Right atrium auricular region (tissue), 2 donors: ENCODE measurements at places on chromosomes 7 and 10. TPM values are rescaled to one million over a fixed set of nuclear protein-coding genes. Genes with fewer than 3 reads are reported as not detected.

GRCh38 chr7:139294241-139294640 lies 46.9 kb upstream of the FMC1 start:
- H3K4me3 ChIP-seq, result no peak overlapping the region
- peaks cover 44% of the 10 kb centered on the region for H3K36me3 ChIP-seq
- no peak for DNase-seq
- no peaks in the 10 kb centered on the region for H3K4me1 ChIP-seq
- no peak overlapping the region for H3K27ac ChIP-seq

- H3K4me3 ChIP-seq, result no peak overlapping the region
- H3K4me1 ChIP-seq, result no peaks in the 10 kb centered on the region
- H3K27me3 ChIP-seq, result no peaks in the 10 kb centered on the region
- DNase-seq, result no peak
Observed at GRCh38 chr10:112202561-112203241, 19.1 kb upstream of the GPAM start.

DNA sequence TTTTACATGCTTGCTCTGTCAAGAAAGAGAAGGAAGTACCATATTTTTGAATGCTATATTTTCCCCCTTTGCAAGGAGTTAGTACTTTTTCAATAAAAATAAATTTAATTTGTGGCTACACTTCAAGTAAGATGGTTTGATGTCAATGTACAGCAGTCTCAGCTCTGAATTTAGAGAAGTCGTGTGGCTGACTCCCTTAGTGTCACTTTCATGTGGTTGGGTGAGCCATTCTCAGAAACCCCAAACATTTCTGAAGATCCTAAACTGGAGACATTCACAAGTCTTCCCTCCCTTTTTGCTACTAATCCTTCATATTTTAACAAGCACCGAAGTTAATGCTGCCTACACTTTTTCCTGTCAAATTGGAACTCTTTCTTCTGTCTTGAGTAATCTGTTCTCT lies 244.4 kb downstream of the DYNC1I1 start:
- no peaks in the 10 kb centered on the region for H3K36me3 ChIP-seq
- H3K27me3 ChIP-seq, result no peaks in the 10 kb centered on the region
- no peaks in the 10 kb centered on the region for H3K4me1 ChIP-seq
- no peak overlapping the region for H3K27ac ChIP-seq

- H3K4me3 ChIP-seq, result no peak overlapping the region
- H3K36me3 ChIP-seq, result no peaks in the 10 kb centered on the region
- no peak for DNase-seq
- H3K27me3 ChIP-seq, result no peaks in the 10 kb centered on the region
- H3K27ac ChIP-seq, result no peak overlapping the region
- H3K4me1 ChIP-seq, result no peaks in the 10 kb centered on the region
Observed at GRCh38 chr7:88184848-88185304, 35.0 kb downstream of the SRI start.

- H3K36me3 ChIP-seq, result no peaks in the 10 kb centered on the region
- peak; percentile 47 for DNase-seq
- no peak overlapping the region for H3K27ac ChIP-seq
- H3K4me3 ChIP-seq, result no peak overlapping the region
Observed at GRCh38 chr10:46084321-46085165, 38.5 kb upstream of the MSMB start.

DNA sequence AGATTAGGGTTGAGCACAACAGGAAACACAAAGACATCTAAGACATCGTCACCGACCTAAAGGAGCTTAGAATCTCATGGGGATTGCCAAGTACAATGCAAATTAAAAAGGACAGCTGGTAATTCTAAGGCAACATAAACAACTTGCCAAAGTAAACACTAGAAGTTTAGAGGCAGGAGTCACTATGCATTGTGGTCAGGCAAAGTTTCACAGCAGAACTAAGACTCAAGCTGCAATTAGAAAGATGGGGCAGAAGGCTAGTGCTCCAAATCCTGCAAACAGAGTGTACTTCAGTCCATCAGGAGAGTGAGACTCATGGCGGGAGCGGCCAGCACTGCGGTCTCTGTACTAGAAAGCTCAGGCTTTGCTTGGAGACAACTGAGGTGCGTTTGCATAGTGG lies 52.7 kb downstream of the HIPK2 start:
- no peak for DNase-seq
- no peaks in the 10 kb centered on the region for H3K27me3 ChIP-seq
- peaks cover 90% of the 10 kb centered on the region for H3K4me1 ChIP-seq
- H3K36me3 ChIP-seq, result peaks cover 5% of the 10 kb centered on the region

GRCh38 chr7:770741-771166 lies 43.7 kb upstream of the PRKAR1B start:
- DNase-seq, result no peak
- peak overlapping the region; percentile 84 for H3K27ac ChIP-seq
- H3K4me3 ChIP-seq, result no peak overlapping the region
- peaks cover 19% of the 10 kb centered on the region for H3K36me3 ChIP-seq
- no peaks in the 10 kb centered on the region for H3K27me3 ChIP-seq

DNA sequence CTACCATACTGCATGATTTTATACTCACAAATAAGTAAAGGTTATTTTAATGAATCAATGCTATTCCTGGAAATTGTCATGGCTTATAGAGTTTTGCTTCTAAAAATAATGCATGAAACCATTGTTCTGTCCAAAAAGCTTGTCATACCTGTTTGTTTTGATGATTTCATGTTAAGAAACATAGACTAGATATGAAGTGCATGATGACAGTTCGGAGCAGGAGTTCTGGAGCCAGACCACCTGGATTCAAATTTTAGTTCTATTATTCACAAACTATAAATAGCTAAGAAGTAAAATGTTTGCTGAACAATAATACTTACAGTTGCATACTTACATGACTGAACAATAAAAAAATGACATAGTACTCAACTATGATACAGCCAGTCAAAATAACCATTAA lies 107.0 kb upstream of the AKR1E2 start:
- H3K27ac ChIP-seq, result no peak overlapping the region
- DNase-seq, result no peak
- no peaks in the 10 kb centered on the region for H3K4me1 ChIP-seq
- no peaks in the 10 kb centered on the region for H3K36me3 ChIP-seq

- no peak overlapping the region for H3K4me3 ChIP-seq
- H3K27ac ChIP-seq, result no peak overlapping the region
- H3K27me3 ChIP-seq, result no peaks in the 10 kb centered on the region
- no peaks in the 10 kb centered on the region for H3K4me1 ChIP-seq
- DNase-seq, result no peak
- no peaks in the 10 kb centered on the region for H3K36me3 ChIP-seq
Observed at GRCh38 chr7:81036057-81036456, 117.2 kb upstream of the SEMA3C start.

DNA sequence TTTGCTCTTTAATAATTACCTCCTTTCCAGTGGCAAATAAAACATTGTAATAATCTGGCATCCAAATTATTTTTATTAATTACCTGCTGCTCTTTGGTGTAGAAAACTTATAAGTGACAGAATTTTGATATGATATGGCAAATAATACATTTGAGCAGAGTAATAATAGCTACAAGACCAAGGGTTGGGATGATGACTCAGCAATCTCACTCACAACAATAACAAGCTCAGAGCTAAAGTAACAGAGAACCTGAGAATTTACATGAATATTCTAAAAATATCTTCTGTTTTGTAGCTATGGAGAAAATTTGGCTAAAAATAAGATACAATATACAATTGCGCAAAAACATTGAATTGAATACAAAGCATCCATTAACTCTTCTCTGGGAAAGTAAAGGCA lies 480.8 kb upstream of the COBL start:
- no peak for DNase-seq
- H3K27ac ChIP-seq, result no peak overlapping the region
- no peaks in the 10 kb centered on the region for H3K36me3 ChIP-seq
- H3K4me1 ChIP-seq, result no peaks in the 10 kb centered on the region

Gene ZNF736
- 1.7 TPM for total RNA-seq

GRCh38 chr10:32923849-32924248 lies 34.2 kb downstream of the ITGB1 start:
- H3K36me3 ChIP-seq, result peaks cover 97% of the 10 kb centered on the region
- H3K27ac ChIP-seq, result no peak overlapping the region
- no peak overlapping the region for H3K4me3 ChIP-seq
- no peak for DNase-seq
- no peaks in the 10 kb centered on the region for H3K27me3 ChIP-seq
- H3K4me1 ChIP-seq, result peaks cover 4% of the 10 kb centered on the region

Gene ITGA8
- 4.9 TPM for total RNA-seq

DNA sequence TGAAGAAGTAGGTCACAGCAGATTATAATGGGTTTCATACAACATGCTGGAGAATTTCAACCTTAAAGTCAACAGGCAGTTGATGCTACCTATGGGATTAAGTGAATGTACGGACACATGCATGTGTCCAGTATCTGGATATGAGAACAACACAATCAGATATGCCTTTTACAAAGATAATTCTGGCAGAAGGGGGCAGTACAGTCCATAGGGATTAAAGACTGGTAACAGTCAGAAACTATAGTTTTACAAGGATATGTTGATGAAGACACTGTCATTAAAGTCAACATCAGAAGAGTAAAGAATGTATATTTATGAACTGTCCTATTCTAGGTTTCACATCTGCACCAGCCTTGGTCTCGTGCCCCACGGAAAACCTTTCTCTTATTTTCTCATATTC lies 41.5 kb downstream of the ANKMY2 start:
- no peaks in the 10 kb centered on the region for H3K4me1 ChIP-seq
- DNase-seq, result no peak
- no peak overlapping the region for H3K27ac ChIP-seq
- H3K27me3 ChIP-seq, result no peaks in the 10 kb centered on the region

DNA sequence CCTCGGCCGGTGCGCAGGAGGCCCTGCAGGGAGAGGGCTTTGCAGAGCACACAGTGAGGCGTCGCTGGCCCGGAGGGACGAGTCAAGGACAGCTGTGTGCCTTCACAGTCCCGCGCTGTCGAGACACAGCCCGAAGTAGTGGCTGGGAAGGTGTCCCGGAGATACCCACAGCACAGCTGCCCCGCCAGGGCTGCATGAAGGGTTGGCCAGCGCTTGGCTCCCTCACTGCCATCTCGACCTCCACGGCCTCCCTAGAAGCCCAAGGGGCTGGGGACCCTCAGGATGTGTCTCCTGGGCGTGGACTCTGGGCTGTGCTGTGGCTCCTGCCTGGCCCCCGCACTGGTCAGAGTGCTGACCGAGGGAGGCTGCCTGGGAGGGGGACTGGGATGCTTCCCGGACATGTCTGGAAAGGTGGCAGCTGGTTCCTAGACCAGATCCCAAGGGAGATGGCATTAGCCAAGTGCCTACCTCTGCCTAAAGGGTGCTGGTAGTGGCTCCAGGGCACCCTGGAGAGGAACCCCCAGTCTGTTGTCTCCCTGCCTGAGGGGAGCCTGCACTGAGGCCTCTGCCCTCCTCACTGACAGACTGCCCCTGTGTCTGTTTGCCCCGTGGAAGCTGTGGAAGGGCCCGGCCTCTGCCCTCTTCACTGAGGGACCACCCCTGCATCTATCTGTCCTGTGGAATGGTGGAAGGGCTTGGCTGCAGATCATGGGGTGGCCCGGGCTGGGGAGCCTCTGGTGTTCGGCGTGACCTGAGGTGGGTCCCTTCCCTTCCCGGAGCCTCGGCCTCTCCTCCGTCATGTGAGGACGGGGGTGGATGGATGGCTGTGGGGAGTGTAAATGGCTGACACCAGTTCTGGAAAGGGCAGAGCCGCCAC lies 5.8 kb downstream of the ELFN1 start:
- no peak overlapping the region for H3K4me3 ChIP-seq
- H3K27ac ChIP-seq, result no peak overlapping the region
- H3K4me1 ChIP-seq, result peaks cover under 1% of the 10 kb centered on the region
- no peaks in the 10 kb centered on the region for H3K27me3 ChIP-seq
- H3K36me3 ChIP-seq, result no peaks in the 10 kb centered on the region

Gene COBL
- total RNA-seq, result 26.3 TPM

Gene TWNK
- 7.1 TPM for total RNA-seq

Gene CXCL12
- 53.8 TPM for total RNA-seq

Gene DGKI
- total RNA-seq, result 5.9 TPM

- DNase-seq, result no peak
- no peak overlapping the region for H3K4me3 ChIP-seq
- H3K27me3 ChIP-seq, result no peaks in the 10 kb centered on the region
- no peak overlapping the region for H3K27ac ChIP-seq
- no peaks in the 10 kb centered on the region for H3K4me1 ChIP-seq
Observed at GRCh38 chr10:15684768-15685167, 35.0 kb downstream of the ITGA8 start.

- no peaks in the 10 kb centered on the region for H3K27me3 ChIP-seq
- H3K27ac ChIP-seq, result no peak overlapping the region
- DNase-seq, result no peak
- no peak overlapping the region for H3K4me3 ChIP-seq
- no peaks in the 10 kb centered on the region for H3K36me3 ChIP-seq
Observed at GRCh38 chr10:28429045-28429444, 103.9 kb upstream of the WAC start.

DNA sequence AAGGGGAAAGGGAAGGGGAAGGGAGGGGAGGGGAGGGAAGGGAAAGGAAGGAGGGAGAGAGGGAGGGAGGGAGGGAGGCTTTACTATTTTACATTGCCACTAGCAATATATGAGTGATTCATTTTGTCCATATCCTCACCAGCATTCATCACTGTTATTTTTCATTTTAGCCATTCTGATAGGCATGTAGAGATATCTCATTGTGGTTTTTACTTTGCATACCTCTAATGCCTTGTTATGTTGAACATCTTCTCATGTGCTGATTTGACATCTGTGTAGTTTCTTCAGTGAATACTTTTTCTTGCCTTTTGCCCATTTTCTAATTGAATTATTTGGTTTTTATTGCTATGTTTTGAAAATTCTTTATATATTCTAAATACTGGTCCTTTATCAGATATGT lies 52.7 kb downstream of the GCC1 start:
- peaks cover 5% of the 10 kb centered on the region for H3K4me1 ChIP-seq
- H3K27ac ChIP-seq, result no peak overlapping the region
- H3K27me3 ChIP-seq, result no peaks in the 10 kb centered on the region
- H3K36me3 ChIP-seq, result no peaks in the 10 kb centered on the region

GRCh38 chr10:14645239-14645960 lies 129.3 kb downstream of the FAM107B start:
- H3K4me3 ChIP-seq, result no peak overlapping the region
- H3K4me1 ChIP-seq, result no peaks in the 10 kb centered on the region
- DNase-seq, result no peak

Gene ZNF777
- total RNA-seq, result 8.4 TPM

DNA sequence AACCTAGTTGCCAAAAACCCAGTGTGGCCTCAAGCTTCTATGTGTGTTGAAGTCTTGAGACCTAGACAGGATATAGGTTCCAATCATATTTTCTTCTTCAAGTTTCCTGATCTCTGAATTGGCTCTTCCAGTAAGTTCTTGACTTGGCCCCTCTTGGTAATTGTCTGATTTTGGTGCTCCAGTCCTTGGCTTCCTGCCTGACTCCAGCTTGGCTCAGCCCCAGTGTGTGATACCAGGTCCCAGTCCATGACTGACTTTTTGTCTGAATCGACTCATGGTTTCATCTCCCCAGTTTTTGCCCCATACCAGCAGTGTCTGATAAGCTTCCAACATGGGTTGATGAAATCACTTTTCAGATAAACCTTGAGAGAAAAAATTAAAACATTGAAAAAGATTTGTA lies 72.3 kb downstream of the FAS start:
- H3K36me3 ChIP-seq, result no peaks in the 10 kb centered on the region
- no peaks in the 10 kb centered on the region for H3K27me3 ChIP-seq
- DNase-seq, result no peak
- H3K4me3 ChIP-seq, result no peak overlapping the region

Gene GPC2
- total RNA-seq, result 0.12 TPM
